Cardiac fibroblast (primary cell): ENCODE measurements at places on chromosomes 13 and 19.

- peak; percentile 17 for DNase-seq
These were observed at the start of gene FLT3 for GRCh38 chr13:28100150-28101121. FLT3 (minus strand) TSS chr13:28100576; CDS start chr13:28100510, 66 bp downstream.

GRCh38 chr13:113851826-113852535 is 11.9 kb downstream of the GAS6 start:
- DNase-seq = no peak

DNA sequence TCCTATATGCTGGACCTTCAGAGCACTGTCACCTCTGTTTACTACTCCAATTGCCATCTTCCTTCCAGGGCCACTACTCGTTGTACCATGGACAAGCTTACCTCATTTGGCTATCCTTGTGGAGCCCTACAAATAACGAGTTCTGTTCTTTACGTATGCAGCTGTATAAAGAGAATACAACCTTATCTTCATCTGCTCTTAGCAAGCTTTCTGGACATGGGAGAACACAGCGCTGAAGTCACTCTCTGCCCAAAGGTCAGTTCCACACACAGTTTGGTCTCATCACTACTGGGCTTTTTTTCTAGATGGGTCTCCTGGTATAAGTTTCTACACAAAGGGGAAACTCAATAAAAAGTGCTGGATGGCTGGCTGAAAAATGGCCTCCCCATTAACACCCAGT is 88.9 kb downstream of the CDADC1 start:
- no peak for DNase-seq

DNA sequence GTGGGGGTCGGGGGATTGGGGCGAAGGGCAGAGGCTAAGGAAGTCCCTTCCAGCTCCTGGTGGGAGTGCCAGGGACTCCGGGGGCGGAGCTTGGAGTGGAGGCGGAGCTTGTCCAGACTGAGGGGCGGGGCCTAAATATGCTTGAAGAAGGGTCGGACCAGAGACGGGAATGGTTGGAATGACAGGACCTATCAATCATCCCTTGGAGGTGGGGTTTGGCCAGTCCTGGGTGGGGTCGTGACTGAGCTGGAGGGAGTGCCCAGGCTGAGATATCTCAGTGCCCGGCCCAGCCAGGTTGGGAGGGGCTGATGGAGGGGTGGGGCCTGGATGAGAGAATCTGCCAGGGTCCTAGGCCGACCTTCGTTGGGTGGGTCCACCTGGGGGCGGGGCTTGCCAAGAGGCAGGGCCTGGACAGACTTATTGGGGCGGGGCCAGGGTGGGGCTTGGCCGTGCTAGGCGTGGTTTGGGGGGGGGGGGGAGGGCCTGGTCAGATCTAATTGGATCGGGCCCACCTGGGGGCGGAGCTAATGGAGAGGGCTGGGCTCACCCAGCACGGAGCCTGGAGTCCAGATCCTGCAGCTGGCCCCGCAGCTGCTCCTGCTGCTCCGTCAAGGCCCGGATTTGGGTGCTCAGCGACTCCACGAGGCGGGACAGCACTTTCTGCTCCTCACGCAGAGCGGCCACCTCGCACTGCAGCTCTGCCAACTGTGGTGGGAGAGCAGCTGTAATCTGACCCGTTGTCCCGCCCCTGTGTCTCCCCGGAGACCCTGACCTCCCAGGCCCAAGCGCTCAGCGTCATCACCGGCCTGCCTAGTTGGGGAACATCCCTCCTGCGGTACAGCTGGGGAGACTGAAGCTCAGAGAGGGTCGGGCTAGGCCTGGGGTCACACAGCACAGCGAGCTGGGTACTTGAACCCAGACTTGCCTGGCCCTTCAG is 2.6 kb upstream of the WIZ start:
- peak; percentile 89 for DNase-seq

- no peak for DNase-seq
These were observed 8.9 kb downstream of the ZC3H4 start for GRCh38 chr19:47104680-47105079.

GRCh38 chr13:73401769-73402168 is 343.0 kb downstream of the KLF5 start:
- DNase-seq = no peak

DNA sequence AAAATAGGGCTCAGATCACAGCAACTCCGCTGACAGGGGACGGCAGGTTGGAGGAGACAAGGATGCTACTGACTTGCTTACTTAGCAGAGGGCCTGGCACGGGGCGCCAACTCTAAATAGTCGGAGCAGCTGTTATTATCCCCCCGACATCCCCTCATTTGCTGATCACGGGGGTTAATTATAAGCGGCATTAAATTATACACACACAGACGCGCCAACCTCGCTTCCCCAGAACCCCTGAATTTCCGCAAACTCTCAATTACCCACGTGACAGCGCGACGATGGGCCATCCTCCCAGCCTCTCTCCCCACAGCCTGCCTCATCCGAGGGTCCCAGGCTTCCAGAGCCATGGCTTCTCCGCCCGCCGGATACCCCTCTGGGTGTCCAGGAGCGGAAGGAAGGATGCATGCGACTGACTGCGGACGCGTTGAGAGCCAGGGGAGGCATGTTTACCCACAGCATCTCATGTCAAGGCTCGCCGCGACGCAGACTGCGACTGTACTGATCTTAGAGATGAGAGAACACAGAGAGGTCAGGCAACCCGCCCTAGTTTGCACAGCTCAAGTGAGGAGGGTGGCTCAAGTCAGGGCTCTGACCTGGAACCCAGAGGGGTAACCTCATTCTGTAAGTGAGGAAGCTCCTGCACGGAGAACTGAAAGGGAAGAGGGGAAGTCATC is 5.7 kb downstream of the PTPRS start:
- no peak for DNase-seq

DNA sequence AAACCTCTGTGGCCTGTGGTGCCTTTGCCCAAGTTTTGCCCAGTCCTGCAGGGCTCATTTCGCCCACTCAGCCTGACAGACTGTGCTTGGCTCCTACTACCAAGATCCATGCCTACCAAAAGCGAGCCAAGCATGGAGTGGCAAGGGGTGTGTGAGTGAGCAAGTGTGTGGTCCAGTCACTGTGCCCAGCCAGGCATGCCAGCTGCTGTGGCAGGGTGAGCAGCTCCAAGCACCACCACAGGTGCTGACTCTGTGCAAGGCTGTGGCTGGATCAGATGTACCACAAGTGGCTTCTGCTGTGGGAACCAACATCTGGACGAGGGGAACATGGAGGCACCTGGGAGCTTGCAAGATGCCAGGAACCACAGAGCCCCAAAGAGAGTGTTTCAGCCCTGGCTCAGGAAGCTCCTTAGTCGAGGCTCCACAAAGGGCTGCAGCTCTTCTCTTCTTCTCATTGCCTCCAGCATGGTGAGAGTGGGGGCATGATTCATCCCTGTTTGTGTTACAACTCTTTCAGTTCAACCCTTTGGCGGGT is 1564.2 kb upstream of the MIR17HG start:
- DNase-seq = no peak

- no peak for DNase-seq
These were observed 2.2 kb downstream of the CAPS start for GRCh38 chr19:5916181-5916708.

GRCh38 chr13:28488376-28489005 is 6.4 kb downstream of the FLT1 start:
- DNase-seq = peak; percentile 67

DNA sequence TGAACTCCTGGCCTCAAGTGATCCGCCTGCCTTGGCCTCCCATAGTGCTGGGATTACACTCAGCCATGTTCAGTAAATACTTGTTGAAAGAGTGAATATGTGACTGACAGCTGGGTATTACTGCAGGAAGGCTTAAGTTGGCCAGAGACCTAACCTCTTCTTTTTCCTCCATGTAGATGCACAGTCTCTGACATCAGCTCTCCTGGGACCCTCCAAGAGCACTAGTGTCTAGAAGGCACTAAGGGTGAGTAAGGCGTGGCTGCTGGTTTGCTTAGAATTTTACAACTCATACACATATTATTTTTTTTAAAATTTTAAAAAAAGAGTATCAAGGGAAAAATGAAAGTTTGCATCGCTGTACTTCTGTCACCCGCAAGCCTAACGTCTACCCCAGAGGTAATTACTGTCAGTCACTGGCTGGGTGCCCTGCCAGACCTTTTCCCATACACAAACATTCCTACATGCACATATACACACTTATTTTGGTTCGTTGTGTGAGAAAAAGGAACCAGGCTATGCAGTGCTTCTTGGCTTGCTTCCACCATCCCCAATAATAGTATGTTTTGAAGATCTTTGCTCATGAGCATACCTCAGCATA is 122.0 kb downstream of the SIPA1L3 start:
- DNase-seq = peak; percentile 90

DNA sequence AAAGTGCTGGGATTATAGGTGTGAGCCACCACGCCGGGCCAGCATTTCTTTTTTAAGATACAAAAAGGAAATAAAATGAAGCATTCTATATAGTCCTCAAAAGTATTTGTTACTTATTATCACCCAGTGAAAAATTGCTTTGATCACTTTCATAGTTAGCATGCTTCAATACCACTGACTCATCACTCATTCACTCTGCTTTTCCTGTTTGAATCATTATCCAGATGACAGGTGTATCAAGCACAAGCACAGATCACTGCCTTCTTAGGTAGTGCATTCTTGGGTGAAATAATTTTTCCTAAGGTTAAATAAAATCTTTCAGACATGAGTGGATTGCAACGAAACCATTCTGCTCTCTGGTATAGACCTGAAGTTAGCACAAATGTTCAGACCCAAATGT is 35.8 kb upstream of the SPART start:
- peak; percentile 10 for DNase-seq

- peak; percentile 67 for DNase-seq
These were observed 3.7 kb upstream of the ZNF329 start for GRCh38 chr19:58154287-58154678.

GRCh38 chr19:50556282-50557008 is 11.8 kb downstream of the LRRC4B start:
- DNase-seq = peak; percentile 65

DNA sequence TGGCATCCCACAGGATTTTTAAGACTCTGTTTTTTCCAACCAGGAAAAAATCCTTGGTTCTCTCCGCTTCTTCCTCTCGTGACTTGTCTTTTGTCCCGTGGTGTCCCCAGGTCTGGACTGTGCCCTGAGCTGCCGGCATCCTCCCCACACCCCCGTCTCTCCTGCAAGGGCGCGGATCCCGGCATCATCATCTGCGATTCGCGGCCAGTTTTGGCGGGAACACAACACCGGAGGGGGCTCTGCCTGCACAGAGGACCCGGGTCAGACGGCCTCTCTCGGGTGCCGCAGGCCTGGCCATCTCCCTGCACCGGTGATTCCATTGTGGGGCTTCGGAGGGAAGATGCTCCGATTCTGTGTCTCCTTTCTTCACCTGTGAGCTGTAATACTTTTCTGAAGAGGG is 18.8 kb upstream of the GAS6 start:
- no peak for DNase-seq

DNA sequence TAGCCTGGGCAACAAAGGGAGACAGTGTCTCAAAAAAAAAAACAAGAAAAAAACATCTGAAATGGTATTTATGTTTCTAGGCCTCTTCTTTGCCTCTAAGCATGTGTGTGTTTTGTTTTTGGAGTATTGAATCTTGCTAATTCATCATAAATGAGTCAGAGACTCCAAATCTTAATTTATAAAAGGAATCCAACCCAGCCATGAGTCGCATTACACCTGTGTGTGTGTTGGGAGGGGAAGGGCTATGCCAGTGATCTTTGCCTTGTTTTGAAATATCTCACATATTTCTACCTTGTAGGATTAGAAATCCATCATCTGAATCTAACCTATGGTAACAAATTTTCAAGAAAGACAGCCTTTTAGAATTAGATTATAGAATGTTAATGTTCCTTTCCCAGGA is 4.0 kb downstream of the ZNF331 start:
- DNase-seq = no peak

GRCh38 chr19:48274173-48274572 is 4.3 kb downstream of the ZNF114 start:
- DNase-seq = no peak

DNA sequence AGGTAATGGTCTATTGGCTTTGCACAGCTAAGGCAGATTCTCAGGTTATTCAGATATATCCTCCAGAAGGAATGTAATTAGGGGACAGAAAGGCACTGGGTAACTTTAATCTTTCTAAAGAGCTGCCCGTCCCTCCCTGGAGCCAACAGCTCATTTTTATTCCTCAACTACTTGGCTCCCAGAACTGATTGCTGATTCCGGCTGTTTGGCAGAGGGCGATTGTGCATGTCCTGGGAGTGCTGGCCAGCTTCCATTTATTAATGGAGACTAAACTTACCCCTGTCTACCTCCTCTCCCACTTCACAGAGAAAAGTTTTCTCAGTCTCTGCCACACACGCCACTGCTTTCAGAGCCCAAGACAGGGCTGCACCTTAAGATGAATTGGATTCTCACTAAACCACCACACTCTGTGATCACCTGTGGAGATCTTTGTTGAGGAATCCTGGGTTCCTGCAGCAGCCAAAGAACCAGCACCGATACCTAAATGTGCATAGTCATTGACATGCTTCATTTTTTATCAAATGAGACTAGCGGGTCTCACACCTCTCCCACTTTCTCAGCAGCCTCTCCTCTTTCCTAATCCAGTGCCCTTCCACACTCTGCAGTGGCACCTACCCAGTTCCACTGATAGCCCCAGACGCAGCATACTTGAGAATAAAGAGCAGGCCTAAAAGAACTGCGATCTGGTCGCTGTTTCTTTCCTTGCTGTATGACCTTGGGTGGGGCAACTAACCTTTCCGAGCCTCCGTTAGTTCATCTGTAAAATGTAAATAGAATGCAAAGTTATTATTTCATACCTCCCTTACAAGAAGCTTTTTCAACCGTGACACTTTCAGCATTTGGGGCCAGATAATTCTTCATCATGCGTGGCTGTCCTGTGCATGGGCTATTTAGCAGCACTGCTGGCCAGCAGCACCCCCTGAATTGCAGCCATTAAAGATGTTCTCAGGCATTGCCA is 648.7 kb downstream of the UQCRFS1 start:
- no peak for DNase-seq

DNA sequence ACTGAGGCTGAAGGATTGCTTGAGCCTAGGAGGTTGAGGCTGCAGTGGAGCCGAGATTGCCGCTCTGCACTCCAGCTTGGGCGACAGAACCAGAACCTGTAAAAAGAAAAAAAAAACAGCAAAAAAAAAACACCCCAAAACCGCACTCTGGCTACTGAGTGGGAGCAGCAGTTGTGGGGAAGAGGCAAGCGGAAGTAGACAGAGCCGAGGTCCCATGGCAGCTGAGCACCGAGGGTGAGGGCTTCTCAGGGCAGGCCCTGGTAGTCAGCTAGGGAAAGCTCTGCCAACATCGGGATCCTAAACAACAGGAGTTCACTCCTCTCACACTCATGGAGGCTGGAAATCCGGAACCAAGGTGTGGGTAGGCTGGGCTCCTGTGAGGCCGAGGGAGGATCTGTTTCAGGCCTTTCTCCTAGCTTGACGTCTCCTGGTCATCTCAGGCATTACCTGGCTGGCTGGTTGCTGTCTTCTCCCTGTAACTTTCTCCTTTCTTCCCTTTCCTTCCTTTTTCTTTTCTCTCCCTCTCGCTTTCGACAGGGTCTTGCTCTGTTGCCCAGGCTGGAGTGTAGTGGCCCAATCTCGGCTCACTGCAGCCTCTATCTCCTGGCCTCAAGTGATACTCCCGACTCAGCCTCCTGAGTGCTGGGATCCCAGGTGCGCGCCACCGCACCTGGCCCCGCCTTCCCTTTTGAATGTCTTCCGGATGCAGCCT is 15.8 kb upstream of the LATS2 start:
- DNase-seq = no peak

GRCh38 chr13:109191413-109191812 is 562.0 kb downstream of the MYO16 start:
- DNase-seq = no peak

GRCh38 chr19:49355909-49356353 is 6.3 kb downstream of the TEAD2 start:
- DNase-seq = peak; percentile 66

- no peak for DNase-seq
These were observed 533 bp downstream of the TNFSF9 start for GRCh38 chr19:6531163-6531955.
